ENCODE measurements at places on chromosomes 4 and X. TPM values are rescaled to one million over a fixed set of nuclear protein-coding genes. Genes with fewer than 3 reads are reported as not detected.

DNA sequence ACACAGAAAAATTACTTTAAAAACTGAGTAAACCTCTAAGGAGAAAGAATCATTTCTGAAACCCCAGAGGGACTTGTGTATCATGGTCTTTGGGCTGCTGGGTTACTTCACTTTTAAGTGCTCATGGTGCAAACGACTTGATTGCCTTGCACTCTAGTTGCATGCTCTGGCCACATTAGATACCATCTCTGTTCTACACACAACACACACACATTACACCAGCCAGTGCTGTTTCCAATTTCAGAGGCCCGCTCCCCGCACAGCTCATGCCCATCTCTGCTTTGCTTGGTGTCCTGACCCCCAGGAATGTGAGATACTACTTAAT lies 2.1 kb downstream of the PPP3CA start:
- H3K4me1 ChIP-seq: peaks cover 8% of the 10 kb centered on the region
- H3K36me3 ChIP-seq: no peaks in the 10 kb centered on the region
- peak overlapping the region; percentile 57 for H3K27ac ChIP-seq
- H3K4me3 ChIP-seq: peak overlapping the region; percentile 94
- peak; percentile 24 for DNase-seq
- no peaks in the 10 kb centered on the region for H3K27me3 ChIP-seq

The TIGD4 gene
- total RNA-seq: not detected

DNA sequence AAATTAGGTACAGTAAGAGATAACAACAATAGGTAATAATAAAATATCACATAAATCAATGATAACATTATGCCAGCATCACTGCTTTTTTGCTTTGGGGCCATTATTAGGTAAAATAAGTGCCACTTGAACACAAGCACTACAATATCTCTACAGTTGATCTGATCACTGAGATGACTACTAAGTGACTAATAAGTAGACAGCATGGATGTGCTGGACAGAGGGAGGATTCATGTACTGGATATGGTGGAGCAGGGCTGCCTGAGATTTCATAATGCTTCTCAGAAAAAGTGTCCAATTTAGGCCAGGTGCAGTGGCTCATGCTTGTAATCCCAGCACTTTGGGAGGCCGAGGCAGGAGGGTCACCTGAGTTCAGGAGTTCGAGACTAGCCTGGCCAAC lies 137.8 kb upstream of the IL1RAPL2 start:
- no peak overlapping the region for H3K27ac ChIP-seq
- no peak for DNase-seq
- no peaks in the 10 kb centered on the region for H3K4me1 ChIP-seq
- H3K27me3 ChIP-seq: peaks cover 5% of the 10 kb centered on the region
- no peaks in the 10 kb centered on the region for H3K36me3 ChIP-seq
- no peak overlapping the region for H3K4me3 ChIP-seq

- no peak overlapping the region for H3K27ac ChIP-seq
- no peak for DNase-seq
- H3K27me3 ChIP-seq: no peaks in the 10 kb centered on the region
- H3K36me3 ChIP-seq: no peaks in the 10 kb centered on the region
- no peak overlapping the region for H3K4me3 ChIP-seq
These were observed 251.9 kb downstream of the PAPSS1 start for GRCh38 chr4:107468156-107468555.

The GSX2 gene
- total RNA-seq: not detected

The PDE5A gene
- total RNA-seq: 567 TPM

DNA sequence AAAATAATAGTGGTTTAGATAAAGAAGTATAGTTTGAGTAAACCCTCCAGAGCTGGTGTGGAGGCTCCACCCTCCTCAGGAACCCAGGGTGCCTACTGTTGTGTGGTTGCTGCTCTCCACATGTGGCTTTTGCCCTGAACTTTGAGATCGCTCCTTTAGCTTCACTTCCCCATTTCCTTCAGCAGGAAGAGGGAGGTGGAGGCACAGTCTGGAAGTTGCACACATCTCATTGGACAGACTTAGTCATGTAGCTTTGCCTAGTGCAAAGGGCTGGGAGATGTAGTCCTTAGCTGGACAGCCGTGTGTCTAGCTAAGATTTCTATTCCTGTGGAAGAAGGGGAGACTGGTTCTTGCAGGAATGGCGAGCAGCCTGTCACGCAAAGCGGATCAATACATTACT lies 37.9 kb downstream of the RGS12 start:
- H3K4me3 ChIP-seq: no peak overlapping the region
- no peaks in the 10 kb centered on the region for H3K27me3 ChIP-seq
- no peak for DNase-seq

DNA sequence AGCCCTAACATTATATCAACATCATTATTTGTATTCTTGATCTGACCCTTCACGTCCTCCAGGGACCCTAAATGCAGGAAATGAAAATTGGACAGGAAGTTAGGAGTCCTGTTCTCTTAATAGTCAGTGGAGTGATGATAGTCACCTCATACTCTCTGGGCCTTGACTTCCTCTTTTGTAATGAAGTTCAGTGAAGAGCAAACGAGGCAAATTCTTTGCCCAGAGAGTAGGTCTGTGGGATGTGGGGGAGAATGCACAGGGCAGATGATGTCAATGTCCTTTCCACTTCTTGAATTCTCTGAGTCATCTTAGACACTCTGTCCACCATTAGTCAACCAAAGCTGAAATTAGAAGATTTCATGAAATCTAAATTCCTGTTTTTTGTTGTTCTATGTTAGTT lies 17.1 kb upstream of the GPRIN3 start:
- H3K4me3 ChIP-seq: no peak overlapping the region
- no peaks in the 10 kb centered on the region for H3K27me3 ChIP-seq
- no peak overlapping the region for H3K27ac ChIP-seq
- no peaks in the 10 kb centered on the region for H3K4me1 ChIP-seq
- peak; percentile 0 for DNase-seq

The GALNTL6 gene
- under 0.01 TPM for total RNA-seq

The NAP1L2 gene
- total RNA-seq: not detected

- peak; percentile 7 for DNase-seq
- H3K27ac ChIP-seq: no peak overlapping the region
- H3K36me3 ChIP-seq: no peaks in the 10 kb centered on the region
These were observed 34.5 kb upstream of the WAS start for GRCh38 chrX:48649102-48649501.

Measured in IMR-90 (cell line).